ENCODE measurements at places on chromosomes 7 and 10.

DNA sequence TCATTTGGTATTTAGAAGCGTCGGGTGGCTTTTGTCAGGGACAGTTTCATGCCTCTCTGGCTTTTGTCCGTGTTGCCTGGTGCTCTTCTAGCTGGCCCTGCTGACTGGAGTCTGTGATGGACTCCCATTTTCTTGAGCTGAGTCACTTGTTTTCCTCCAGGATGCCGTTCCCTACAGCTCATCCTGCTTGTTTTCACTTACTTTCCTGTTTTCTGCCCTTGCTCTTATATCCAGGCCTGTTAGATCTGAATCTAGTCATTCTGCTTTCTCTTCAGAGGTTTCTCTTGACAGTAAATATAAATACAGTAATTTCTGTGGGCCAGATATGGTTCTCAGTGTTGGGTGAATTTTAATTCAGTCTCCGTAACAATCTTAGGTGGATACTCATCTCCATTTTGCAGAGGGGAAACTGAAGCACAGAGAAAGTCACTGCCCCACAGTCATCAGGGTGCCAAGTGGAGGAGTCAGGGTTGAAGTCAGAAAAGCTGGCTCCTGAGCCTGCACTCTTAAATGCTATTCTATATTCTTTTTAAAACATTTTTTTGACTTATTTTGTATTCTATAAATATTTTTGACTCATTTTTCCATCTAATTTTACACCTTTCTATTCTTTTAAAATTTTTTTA, 85.4 kb downstream of the CCNY start:
- no peak for DNase-seq

DNA sequence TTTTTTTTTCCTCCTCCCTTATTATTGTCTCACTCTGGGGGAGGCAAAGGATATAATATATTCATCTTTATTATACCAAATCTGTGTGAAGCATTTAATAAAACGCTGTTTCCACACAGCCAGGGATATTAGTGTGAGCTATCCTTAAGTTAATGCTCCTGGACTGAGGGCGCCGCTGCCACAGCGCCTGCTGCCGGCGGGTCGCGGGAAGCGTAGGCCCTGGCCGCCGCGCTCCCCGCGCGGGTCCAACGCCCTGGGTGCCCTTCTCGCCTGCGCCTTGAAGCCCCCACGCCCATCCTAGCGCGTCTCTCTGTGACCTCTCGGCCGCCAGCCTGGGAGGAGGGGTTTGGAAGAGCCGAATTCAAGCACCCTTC, 9.5 kb upstream of the LBX1 start:
- DNase-seq, result no peak

- no peak for DNase-seq
Observed at GRCh38 chr10:60591119-60591518, 187.2 kb upstream of the CDK1 start.

DNA sequence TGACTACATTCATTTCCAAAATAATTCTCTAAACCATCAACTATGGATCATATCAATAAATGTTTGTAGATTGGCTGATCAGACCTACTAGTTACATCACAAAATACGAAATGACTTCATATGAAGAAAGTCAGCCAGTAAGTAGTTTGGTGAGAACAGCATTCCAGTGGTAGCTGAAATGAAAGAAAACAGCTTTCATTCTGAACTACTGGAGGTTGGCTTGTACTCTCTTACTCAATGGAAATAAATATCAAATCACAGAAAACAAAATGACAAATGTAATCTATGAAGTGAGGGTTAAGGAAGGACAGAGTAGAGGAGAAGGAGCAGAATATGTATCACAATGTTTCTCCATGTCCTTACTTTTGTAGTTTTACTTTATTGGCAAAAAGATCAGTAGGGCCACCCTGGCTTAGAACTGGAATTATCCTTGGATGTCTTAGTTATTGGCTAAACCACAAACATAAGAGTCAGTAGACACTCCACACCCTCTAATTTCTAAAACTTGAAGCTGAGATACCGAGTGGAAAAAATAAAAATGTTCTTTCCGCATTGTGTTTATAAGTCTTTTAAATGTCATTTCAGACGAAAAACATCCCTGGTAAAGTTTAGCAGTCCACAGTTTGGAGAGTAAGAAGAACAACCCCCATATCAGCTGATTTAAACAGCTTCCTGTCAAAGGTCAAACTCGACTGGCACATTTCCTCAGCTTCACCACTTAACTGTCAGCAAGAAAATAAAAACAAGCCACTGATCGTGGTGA, 74.0 kb upstream of the DGKI start:
- no peak for DNase-seq

DNA sequence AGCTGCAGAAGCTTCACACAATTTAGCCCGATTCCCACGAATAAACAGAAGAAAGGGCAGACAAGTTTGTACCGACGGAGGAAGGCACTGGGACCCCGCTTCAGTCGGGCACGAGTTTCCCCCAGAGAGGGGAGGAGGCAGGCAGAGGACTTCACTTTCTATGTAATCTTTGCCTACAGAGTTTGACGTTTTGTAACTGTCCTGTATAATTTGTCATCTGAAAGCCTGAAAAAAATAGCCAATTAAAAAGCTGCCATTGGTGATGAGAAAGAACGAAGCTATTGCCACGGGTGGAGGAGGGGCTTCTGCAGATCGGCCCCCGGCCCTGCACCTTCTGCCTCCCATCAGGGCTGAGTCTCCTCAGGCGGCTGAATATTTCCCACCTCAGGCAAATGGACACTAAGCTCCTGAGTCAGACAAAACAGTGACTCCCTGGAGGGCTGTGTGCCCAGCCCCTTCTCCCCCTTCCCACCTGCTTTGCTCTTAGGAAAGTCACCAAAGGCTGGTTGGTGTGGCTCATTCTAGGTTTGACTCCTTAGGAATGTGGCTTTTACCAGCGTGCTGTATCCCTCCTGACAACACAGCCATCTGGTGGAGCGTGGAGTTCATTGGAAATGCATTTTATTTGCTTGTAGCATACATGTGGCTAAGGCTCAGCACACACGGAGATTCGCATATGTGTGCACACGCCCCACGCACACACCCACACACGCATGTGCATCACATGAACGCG, 117.4 kb downstream of the VIPR2 start:
- DNase-seq, result no peak

GRCh38 chr7:99561737-99562051, 3.3 kb downstream of the ZNF655 start:
- no peak for DNase-seq

- no peak for DNase-seq
Observed at GRCh38 chr10:72353965-72354355, 759 bp downstream of the DNAJB12 start.

GRCh38 chr7:18268571-18268970, 227.0 kb upstream of the HDAC9 start:
- DNase-seq, result no peak

GRCh38 chr7:84801396-84801795, 385.5 kb downstream of the SEMA3D start:
- DNase-seq, result no peak

DNA sequence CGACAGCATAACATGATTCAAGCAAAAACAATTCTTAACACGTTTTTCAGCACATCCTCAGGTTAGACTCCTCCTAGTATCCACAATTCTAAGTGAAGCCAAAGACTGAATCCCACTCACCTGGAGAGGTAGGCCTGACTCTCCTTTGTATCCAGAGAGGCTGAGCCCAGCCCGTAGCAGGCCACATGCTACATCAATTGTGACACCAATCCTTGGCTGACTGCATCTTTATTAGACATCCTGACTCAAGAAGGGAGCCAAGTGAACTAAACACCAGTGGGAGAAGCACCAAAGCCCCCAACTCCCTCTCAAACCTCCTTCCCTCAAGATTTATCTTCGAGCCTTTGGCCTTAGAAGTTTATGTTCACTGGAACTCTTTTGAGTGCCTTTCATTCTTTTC, 125.5 kb upstream of the PDLIM1 start:
- no peak for DNase-seq

GRCh38 chr10:92627845-92628480, 35.0 kb downstream of the KIF11 start:
- DNase-seq, result no peak

- DNase-seq, result no peak
Observed at GRCh38 chr7:2019461-2019710, 213.4 kb downstream of the MAD1L1 start.

DNA sequence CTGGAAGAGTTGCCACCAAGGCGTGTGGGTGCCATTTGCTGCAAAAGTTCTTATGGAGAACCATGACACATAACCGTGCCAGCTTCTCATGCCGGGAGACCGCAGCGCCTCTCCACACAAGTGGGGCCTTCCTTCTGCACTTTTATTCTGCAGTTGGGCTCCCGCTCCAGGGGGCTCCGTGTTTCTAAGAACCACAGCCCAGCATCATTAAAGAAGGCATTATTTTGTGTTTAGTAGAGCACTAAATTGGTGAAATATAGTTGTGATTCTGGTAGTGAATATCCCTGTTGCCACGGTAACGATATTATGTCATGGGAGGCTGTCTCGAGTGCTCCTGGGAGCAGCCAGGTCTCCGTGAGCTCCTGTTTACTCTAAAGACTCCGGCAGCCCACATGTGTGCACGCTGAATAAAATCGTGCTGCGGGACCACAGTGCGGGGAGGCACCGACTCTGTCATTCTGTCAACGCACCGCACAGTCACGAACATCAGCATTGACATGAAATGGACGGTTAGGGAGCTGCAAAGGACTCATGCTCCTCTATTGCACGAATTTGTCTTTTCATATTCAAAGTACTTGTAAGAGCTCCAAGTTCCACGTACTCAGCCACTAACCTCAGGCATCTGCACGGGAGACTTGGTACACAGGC, 68.8 kb upstream of the PITRM1 start:
- no peak for DNase-seq

DNA sequence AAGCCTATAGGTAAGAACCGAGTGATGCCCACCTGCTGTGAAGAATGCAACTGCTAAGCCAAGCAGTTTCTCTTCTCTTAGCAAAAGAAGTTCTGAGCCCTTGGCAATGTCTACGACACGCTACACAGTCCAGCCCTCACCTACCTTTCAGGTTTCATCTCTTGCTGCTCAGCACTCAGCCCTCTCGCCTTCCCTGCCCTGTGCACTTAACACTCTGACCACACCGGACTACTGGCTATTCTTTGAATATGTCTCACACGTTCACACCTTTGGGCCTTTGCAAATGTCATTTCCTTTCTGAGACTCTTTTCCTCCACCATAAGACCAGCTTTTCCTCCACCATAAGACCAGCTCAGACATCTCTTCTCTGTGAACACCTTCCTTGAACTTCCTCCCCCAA, 67.0 kb upstream of the ITGB1 start:
- DNase-seq, result no peak

GRCh38 chr10:1036341-1036791, 10.7 kb upstream of the IDI2 start:
- DNase-seq, result no peak

- DNase-seq, result no peak
Observed at GRCh38 chr10:69261184-69261583, 17.1 kb upstream of the HK1 start.

DNA sequence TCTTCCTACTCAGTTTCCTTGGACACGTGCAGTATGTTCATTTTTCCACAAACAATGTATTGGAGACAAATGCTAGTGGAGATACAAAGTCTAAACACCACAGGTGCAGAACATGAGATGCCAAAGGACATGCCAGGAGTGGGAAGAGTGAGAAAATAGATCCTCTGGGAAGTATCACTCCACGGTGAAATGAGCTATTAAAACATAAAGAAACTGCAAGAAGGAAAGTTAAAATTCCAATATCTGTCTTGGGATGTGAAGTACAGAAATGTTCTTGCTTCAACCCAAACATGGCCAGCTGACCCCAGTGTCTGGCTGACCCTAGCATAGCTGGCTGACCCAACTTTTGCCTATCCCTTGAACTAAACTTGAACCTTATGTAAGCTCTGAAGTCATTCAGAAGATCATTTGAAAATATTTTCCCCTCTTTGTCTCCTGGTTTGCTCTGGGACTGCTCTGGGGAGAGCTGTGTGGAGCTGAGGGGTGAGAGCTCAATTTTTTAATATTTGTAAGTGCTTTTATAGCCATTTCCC, 59.5 kb downstream of the FZD1 start:
- DNase-seq, result no peak

- no peak for DNase-seq
Observed at GRCh38 chr10:76881477-76882220, 756.0 kb downstream of the KCNMA1 start.

DNA sequence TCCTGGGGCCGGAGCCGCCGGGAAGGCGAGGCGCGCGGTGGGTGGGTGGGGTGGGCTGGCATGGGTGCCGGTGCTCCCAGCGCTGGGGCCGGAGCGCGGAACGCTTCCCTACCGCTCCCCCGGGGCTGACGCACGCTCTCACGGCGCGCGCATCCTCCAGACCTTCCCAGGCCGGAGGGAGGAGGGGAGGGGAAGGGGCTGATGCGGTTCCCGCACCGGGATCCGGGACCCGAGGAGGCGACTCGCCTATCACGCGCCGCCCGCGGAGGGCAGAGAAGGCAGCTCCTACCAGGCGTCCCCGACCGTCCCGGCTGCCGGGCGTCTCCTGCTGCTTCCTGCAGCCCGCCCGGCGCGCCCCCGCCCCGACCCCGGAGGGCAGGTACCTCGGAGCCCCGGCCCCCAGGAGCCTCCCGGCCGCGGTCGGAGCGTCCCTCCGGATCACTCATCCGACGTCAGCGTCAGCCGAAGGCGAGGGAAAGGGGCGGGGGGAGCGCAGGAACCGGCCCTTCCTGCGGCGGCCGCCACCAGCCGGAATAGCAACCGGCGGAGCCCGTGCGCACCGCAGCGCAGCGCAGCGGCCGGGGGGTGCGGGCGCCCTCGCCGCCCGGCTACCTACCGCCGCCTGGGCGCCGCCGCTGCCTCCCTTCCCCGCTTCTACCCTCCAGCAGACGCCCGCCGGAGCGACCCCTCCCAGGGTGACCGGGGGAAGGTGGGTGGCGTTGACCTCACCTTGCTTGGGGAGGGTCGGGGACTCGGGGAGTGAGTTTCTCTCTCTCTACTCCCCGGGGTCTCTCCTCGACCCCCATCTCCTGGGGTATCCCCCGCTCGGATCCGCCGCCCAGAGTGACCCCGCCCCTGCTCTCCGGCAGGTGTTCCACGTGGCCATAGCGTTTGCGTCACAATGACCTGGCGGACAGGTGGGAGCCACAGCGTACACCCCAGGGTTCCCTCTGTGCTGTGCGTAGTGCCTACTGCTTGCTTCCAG, at the start of gene ICA1:
Gene ICA1, minus strand, starts transcription at position 457 of the 985 bp plus-strand sequence. CDS start 26,241 bp downstream, outside the sequence.
- no peak for DNase-seq

DNA sequence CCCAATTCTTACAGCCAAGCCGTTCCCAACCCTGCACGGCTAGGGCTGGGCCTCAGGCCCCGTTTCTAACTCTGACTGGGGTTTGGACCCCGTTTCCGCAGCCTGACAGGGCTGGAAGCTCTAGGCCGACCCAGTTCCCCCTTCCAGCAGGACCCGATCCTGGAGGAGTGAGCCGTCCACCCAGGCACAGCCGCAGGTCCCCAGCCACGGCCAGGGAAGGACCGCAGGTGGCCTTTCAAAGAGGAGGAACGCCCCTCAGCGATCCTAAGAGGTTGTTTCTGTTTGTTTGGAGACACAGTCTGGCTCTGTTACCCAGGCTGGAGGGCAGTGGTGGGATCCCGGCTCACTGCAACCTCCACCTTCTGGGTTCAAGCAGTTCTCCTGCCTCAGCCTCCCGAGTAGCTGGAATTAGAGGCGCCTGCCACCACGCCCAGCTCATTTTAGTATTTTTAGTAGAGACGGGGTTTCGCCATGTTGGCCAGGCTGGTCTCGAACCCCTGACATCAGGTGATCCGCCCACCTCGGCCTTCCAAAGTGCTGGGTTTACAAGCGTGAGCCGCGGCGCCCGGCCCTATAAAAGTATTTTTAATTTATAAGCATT, 778 bp upstream of the GET4 start:
- no peak for DNase-seq

Measured in GM12864 (cell line).